ENCODE measurements at places on chromosomes 4 and X.
A peak's percentile ranks its signal among the peaks of the same experiment; 100 is the strongest.

- DNase-seq, result no peak
Measured at GRCh38 chr4:81399306-81400086, 72.2 kb downstream of the RASGEF1B start.

DNA sequence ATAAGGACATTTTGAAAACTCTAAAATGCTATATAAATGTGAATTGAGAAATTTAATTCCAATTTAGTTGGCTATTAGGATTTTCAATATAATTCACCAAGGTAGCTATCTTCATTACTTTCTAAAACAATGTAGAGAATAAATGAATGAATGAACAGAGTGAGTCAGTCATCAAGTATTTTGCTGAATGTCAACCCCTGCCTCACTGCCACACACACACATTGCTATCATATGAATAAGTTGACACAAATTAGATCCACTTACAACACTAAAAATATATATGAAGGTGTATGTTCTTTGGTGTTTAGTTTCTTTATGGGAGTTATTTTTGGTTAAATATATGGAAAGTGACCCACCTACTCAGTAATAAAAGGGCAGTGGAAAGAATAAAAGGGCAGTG, 141.4 kb upstream of the SMIM10 start:
- DNase-seq, result no peak

- no peak for DNase-seq
Measured at GRCh38 chr4:86769794-86770193, 79.4 kb downstream of the SLC10A6 start.

DNA sequence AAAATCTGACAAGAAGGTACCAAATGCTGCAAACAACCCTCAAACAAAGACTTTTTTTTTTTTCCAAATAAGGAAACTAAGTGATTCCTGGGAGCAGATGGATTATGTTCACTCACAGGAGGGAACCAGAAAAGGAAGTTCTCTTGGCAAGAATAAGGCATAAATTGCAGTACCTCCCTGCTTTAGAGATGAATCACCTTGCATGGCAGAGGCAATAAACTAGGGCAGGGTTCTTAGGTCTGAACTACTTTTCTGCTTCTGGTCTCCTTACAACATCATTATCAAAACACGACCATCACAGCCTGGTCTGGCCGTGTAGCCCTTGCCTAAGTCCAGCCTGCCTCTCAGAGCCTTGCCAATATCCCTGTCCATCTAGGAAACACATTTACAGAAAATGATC, 6.3 kb downstream of the TMEM31 start:
- no peak for DNase-seq

GRCh38 chr4:98260047-98260578, 1.1 kb upstream of the RAP1GDS1 start:
- peak; percentile 11 for DNase-seq

- DNase-seq, result no peak
Measured at GRCh38 chr4:113823291-113823659, 61.7 kb upstream of the CAMK2D start.

GRCh38 chrX:13433298-13433605, 113.4 kb upstream of the ATXN3L start:
- DNase-seq, result no peak

DNA sequence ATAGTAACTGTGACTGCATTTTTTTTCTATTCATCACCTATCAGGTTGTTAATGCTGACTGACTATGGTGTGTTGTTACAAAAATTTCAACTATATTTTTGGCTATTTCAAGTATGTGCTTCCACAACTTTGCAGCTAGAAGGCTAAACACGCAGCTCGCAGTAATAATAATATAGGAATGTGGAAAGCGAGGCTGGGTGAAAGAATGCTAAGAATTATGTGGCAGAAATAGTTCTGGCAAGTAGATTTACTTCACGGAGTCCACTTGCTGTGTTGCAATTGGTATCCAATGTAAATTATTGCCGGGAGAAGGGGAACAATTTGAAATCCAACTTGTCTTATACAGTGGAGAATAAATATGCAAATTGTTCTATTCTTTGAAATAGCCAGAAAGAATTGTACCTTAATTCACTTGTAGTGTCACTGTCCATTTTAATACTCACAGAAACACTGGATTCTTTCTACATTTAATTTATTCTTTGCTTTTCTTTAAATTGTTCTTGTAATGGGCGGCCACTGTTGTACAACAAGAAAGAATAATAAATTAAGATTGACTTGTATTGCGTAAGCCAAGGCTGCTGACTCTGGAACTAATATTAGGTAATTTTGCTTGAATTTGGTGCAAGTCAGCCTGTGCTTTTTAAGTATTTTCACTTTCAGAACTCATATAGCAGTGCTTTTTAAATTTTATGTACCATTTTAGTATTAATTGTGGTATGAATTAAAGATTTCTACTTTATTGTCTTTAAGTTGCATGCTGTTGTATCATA, 154.9 kb downstream of the FRMPD4 start:
- no peak for DNase-seq

- DNase-seq, result no peak
Measured at GRCh38 chr4:8304827-8305695, 35.5 kb downstream of the HTRA3 start.

DNA sequence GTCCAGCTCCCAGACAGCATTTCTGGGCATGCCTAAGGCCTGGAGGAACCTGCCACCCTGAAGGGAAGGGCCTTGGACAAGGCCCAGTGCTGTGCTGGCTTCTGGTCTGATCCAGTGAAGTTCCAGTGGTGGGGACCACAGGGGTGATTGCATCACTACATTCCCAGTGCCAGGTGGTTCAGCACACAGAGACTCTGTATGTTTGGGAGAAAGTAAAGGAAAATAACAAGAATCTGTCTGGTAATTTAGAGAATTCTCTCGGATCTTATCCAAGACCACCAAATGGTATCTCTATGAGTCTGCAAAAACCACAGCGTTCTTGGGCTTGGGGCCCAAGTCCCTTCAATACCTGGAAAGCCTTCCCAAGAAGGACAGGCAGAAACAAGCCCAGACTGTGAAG, 131.8 kb upstream of the MAD2L1 start:
- DNase-seq, result no peak

- no peak for DNase-seq
Measured at GRCh38 chr4:128725405-128726055, 84.0 kb upstream of the JADE1 start.

Measured in esophagus squamous epithelium (tissue), 5 donors.